ENCODE measurements at places on chromosomes 7 and 10.

DNA sequence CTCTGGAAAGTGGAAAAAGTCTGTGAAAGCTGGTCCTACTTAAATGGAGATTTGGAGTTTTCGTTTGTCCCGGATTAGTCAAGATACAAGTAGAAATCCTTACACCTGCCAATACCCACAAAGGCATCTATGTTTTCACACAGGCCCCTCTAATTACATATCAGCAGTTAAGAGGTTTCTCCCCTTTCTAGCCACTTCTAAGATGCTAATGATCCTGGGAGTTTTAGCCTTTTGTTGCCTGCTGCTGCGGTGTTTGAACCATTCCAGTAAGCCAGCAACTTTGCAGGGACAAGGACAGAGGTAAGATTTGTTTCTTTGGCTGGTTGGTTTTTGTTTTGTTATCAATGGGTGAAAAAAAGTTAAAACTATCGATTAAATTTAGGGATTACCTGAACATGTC lies 5.8 kb upstream of the C1QL3 start:
- DNase-seq = no peak

- no peak for DNase-seq
Observed at GRCh38 chr7:68699090-68699711, 899.1 kb upstream of the AUTS2 start.

DNA sequence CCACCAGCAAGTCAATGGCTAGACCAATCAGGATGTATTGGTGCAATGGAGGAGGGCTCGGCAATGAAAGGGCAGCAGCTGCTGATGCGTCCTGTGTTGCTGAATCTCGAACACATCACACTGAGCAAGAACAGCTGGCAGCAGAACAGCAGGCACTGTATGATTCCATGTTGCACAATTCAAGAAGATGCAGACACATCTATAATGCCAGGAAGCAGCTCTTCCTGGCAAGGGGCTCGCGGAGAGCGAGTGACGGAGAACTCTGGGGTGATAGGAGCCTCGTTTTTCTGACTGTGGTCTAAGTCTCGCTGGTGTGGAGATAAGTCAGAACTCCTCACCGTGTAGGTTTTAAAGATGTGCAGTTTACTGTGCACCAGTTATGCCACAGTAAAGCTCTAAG lies 24.8 kb upstream of the PFKP start:
- no peak for DNase-seq

- DNase-seq = no peak
Observed at GRCh38 chr10:14233566-14233965, 97.2 kb downstream of the FRMD4A start.

GRCh38 chr10:21508706-21509331 lies 16.7 kb downstream of the SKIDA1 start:
- no peak for DNase-seq

GRCh38 chr7:135335628-135336139 lies 102.0 kb downstream of the STRA8 start:
- DNase-seq = no peak

GRCh38 chr10:78772986-78773530 lies 295.7 kb upstream of the ZMIZ1 start:
- DNase-seq = no peak

DNA sequence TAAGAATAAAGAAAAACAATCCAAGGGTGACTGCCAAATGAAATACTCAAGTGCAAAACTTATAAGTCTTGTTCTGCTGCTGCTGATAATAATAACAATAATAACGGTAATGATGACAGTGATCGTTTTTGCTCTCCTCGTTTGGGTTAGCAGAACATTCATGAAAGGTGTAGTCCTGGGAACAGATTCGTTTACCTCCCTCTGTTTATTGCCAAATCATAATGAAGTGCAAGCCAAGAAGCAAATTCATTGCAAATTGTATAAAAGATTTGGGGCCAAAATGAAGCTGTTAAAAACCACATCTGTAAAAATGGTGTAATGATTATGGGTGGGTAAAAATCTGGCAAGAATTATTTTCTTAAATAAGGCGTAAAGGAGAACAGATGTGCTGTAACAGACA lies 587.2 kb upstream of the MKI67 start:
- DNase-seq = no peak

DNA sequence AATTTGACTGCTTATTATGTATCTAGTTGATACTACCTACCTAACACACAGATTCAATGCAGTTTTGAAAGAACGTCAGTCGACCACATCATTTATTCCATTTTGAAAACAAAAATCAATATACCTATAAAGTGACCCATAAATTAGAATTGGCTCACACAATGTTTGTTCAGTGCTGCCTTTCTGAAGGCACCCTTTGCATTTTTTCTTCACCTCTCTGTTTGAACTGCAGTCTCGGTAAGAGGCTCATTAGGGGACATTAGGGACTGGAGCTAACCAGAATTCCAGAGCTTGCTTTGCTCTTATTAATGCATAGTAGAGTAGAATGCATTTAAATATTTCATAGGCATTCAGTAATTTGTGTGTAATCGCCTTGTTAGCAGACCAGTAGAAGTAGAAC lies 234.1 kb downstream of the FOXP2 start:
- no peak for DNase-seq

DNA sequence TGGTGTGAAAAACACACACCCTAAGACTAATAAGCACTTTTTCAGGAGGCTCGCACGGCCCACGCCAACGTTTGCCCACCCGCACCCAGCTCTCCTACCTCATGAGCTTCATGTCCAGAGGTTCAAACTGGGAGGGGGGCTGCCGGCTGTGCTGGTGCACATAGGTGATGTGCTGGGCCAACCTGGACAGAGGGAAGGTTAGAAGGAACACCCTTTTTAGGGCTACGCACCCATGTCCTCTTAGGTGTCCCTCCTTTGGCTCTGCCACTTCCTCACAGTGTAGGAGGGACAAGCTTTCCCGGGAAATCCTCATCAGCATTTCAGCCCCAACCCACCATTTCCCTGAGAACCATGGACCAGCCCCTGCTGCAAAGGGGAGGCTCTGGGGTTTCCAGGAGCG lies 5.9 kb downstream of the MCM7 start:
- DNase-seq = no peak

GRCh38 chr7:111059833-111060232 lies 31.1 kb upstream of the LRRN3 start:
- no peak for DNase-seq

DNA sequence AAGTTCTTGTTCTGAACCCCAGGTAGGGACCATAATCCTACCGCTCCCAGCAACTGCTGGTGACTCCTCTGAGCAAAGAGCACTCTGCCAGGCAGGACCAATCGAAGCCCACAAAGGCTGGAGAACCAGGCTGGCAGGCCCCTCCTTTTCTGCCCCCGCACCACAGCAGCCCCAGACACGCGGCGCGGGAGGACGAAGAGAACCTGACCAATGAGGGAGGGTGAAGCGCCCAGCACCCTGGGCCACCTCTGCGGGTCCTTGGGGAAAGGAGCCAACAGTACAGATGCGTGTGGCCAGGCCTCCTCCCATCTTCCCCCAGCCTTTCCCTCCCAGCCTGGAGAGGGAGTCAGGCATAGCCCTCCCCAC lies 25.9 kb downstream of the CTBP2 start:
- DNase-seq = no peak

GRCh38 chr7:118324790-118325449 lies 100.4 kb downstream of the ANKRD7 start:
- no peak for DNase-seq

GRCh38 chr10:108848046-108848445 lies 1075.3 kb downstream of the XPNPEP1 start:
- DNase-seq = no peak

All from T-helper 17 cell (primary cell).